ENCODE measurements at places on chromosomes 16 and 17. TPM values are rescaled to one million over a fixed set of nuclear protein-coding genes. Genes with fewer than 3 reads are reported as not detected.

MEOX1 gene
- 6.4 TPM for total RNA-seq

EXOC3L1 gene
- total RNA-seq, result 13.3 TPM

MYH8 gene
- total RNA-seq, result not detected

KRT33B gene
- total RNA-seq, result not detected

SOST gene
- not detected for total RNA-seq

CCDC43 gene
- 28.0 TPM for total RNA-seq

GPR142 gene
- total RNA-seq, result not detected

DHRS7C gene
- total RNA-seq, result not detected

DYNC1LI2 gene
- total RNA-seq, result 68.7 TPM

SYNGR2 gene
- total RNA-seq, result 57.6 TPM

SLC16A11 gene
- 0.69 TPM for total RNA-seq

PABPN1L gene
- total RNA-seq, result not detected

HIGD1B gene
- not detected for total RNA-seq

SMIM5 gene
- not detected for total RNA-seq

GDPD1 gene
- total RNA-seq, result 0.34 TPM

TGFB1I1 gene
- 78.3 TPM for total RNA-seq

GNPTG gene
- total RNA-seq, result 46.0 TPM

Measured in mammary microvascular endothelial cell (primary cell).